ENCODE measurements at places on chromosomes 1 and 21.

DNA sequence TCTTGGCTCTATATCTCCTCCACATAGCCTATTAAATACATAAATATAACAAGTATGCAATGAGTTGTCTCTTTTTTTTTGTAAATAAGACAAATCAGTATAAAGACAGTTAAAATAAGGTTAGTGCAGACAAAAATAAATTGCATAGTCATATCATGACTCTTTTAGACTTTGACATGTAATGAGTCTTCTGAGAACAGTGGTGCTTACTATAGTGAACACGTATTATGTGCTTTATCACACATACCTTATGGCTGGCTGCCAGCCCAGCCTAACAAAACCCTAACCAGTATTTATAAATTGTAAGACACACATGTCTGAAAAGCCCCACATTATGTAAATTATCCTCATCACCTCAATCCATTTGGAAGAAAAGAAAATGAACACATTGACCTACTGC, 29.1 kb upstream of the F13B start:
- DNase-seq: no peak

DNA sequence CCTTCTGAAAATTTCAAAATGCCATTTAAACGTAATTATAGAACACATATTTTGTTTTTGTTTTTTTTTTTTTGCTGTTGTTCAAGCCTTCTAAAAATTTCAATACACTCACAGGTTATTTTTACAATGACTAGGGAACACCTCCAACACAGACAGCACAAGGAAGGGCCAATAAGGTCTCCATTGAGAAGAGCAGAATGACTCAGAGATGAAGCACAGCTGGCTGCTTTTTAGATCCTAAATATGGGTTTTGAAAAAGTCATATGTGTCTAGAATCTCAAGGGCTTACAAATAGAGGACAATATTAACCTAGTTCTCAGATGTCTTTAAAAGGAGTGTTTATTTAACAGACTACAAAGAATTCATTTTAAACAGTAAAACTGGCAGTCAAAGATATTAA, 104.6 kb downstream of the NEGR1 start:
- no peak for DNase-seq

DNA sequence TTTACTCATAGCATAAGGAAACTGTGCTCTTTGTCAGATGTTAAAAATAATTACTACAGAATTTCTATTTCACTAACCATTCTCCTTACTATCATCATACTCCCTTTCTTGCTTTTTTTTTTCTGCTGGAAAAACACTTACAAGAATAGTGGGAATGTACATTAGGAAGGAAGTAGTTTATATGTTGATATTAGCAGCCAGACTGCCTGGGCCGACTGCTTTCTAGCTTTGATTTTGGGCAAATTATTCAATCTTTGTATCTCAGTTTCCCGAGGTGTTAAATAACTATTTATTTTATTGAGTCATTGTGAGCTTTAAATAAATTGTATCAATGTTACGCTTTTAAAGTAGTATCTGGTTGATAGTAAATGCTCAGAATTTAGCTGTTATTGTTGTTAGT, 122.4 kb downstream of the USP25 start:
- DNase-seq: no peak

GRCh38 chr1:13930151-13930550, 230.2 kb downstream of the PRDM2 start:
- no peak for DNase-seq

- DNase-seq: no peak
Measured at GRCh38 chr21:14632359-14632758, 86.2 kb upstream of the SAMSN1 start.

DNA sequence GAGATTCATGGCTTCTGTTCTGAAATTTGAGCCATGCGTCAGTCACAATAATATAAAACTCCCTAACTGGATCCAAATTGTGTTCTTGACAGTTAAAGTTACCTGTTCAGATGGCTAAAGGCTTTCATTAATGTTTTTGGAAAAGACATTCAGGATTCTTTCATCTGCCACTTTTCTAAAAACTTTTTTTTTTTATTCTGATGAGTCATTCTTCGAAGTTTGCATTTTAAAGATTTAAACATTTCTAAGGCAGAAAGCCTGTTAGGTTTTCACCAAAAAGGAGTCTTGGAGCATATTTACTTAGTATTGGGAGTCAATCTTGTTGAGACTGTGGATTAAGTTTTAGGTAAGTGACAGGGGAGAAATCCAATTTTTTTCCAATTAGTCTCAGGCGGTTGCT, 18.9 kb upstream of the SDC3 start:
- DNase-seq: no peak

- no peak for DNase-seq
Measured at GRCh38 chr1:154406572-154406879, 1.4 kb downstream of the IL6R start.

- DNase-seq: no peak
Measured at GRCh38 chr1:238241607-238242006, 350.9 kb upstream of the ZP4 start.

GRCh38 chr1:36093929-36094328, 5.2 kb downstream of the ADPRS start:
- no peak for DNase-seq

GRCh38 chr1:193592317-193592716, 405.9 kb upstream of the B3GALT2 start:
- no peak for DNase-seq

DNA sequence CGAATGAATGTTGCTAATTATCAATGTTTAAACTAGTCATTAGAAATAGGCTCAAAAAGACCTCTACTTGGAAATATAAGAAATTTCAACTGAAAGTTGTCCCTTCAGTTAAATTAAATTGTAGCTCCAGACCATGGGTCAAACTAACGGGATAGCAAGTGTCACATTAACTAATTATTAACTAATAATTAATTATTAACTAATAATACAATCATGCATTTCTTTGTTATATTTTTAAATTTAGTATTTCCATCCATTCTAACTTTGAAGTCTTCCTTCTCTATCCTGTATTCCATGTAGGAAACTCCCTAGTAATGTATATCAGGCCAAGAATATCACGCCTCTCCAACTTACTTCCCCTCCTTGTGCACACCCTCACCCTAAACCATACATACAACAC, 43.4 kb upstream of the HOOK1 start:
- DNase-seq: no peak

GRCh38 chr1:29525941-29526340, 289.6 kb downstream of the PTPRU start:
- no peak for DNase-seq

- no peak for DNase-seq
Measured at GRCh38 chr1:7659514-7659913, 111.6 kb upstream of the VAMP3 start.

DNA sequence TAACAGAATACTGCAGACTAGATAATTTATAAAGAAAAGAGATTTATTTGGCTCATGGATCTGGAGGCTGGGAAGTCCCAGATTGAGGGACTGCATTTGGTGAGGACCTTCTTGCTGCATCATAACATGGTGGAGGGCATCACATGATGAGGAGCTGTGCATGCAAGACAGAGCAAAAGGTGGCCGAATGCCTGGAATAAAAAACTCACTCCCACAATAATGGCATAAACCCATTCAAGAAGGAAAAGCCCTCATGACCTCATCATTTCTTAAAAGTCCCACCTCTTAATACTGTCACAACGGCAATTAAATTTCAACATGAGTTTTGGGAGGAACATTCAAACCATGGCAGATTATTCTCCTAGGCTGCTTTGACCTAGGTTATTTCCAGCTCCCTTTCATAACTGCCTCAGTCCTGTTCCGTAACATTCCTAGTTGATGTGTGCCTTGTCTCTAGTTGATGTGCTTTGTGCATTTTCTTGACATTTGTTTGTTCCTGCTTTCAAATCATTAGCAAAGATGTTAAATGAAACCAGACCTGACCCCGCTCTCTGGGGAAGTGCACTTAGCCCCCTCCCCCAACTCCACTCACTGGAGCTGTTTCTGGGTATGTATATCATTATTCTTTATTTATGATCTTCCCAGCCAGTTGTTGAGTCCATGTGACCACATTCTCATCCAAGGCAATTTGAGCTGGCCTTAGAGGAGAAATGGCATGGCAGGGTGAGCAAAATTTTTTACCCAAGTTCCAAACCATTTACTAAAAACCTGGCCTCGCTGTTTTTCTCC, 148.5 kb downstream of the GDAP2 start:
- DNase-seq: no peak

GRCh38 chr1:59412718-59413326, 115.9 kb downstream of the FGGY start:
- no peak for DNase-seq

DNA sequence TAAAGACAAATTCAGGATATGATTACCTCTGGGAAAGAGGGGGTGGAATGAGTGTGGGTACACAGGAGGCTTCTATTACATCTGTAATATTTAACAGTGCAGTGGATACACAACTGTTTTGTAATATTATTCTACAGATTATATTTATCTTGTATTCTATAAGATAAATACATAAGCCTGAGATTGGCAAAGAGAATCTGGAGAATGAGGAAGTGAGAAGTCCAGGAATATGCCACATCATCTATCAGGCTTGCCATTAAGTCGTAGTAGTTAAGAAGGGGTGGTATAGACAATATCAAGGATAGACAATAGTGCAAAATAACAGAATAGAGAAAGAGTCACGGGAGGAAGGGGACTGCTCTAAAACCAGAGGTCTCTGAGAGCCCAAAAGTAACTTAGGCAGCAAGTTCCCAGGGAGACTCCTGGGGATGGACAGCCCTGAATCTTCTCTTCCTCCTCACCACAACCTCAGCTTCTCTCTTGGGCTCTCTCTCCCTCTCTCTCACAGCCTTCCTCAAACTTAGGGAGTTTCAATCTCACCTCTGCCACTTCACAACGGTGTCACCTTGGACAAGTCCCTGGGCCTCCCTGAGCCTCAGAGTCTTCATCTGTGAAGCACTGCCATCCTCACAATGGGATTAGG, 14.0 kb upstream of the PTAFR start:
- DNase-seq: no peak

- peak; percentile 13 for DNase-seq
Measured at GRCh38 chr1:234842726-234843641, 233.0 kb upstream of the IRF2BP2 start.

DNA sequence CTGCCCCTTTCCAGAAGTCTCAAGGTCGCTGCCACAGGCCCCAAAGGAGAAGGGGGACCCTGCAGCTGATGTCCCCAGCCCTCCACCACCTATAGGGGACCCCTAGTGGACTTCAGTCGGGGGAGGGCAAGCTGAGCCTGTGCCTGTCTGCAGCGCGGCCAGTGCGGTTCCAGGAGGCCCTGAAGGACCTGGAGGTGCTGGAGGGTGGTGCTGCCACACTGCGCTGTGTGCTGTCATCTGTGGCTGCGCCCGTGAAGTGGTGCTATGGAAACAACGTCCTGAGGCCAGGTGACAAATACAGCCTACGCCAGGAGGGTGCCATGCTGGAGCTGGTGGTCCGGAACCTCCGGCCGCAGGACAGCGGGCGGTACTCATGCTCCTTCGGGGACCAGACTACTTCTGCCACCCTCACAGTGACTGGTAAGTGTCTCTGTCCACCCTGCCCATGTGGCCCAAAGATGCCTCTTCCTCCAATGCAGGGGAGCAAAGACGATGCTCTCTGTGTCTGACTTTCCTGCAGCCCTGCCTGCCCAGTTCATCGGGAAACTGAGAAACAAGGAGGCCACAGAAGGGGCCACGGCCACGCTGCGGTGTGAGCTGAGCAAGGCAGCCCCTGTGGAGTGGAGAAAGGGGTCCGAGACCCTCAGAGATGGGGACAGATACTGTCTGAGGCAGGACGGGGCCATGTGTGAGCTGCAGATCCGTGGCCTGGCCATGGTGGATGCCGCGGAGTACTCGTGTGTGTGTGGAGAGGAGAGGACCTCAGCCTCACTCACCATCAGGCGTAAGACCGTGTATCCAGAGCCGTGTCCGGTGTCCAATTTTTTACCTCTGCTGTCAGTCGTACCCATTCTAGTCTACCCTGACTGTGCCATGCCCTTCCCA, 79.9 kb downstream of the OBSCN start:
- DNase-seq: no peak

DNA sequence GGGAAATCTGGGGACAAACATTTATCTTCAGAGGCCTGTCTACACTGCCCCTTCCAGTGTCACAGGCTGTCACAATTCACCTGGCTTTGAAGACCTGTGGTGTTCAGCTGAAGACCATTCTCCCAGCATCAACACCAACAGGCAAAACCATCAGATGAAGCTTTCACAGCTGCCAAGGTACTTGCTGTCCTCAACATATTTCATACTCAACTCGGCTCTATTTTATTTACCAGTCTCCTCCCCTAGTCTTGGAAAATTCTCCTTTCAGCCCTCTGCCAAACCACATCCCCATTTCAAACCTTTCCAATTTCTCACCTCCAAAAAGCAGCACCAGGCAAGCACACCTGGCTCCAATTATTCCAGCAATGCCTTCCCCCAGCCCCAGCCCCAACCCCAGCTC, 108.8 kb downstream of the TGFBR3 start:
- DNase-seq: no peak

DNA sequence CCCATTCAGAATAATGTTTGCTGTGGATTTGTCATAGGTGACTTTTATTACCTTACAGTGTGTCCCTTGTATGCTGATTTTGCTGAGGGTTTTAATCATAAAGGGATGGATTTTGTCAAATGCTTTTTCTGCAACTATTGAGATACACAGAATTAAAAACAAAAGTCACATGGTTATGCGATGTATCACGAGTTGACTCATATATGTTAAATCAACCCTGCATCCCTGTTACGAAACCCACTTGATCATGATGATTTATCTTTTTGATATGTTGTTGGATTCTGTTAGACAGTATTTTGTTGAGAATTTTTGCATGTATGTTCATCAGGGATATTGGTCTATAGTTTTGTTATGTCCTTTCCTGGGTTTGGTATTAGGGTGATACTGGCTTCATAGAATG, 10.7 kb upstream of the OR2T34 start:
- DNase-seq: no peak

DNA sequence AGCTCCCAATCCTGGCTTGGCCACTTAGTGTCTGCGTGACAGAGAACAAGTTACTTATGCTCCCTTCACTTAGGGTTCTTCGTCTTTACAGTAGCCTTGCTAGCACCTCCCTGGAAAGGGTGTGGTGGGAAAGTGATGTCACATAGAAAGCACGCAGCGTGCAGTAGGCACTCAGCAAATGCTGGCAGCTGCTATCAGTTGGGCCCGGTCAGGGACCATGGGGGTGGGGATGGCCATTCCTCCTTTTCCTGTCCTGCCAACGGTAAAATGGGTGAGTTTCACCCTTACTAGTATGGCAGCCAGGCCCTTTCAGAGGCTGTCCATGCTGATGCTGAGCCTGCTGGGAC, 6.2 kb upstream of the KCNA10 start:
- DNase-seq: no peak

GRCh38 chr1:61672376-61672775, 52.6 kb downstream of the TM2D1 start:
- no peak for DNase-seq

GRCh38 chr1:201636510-201636971, 97.6 kb downstream of the NAV1 start:
- no peak for DNase-seq

- DNase-seq: peak; percentile 44
Measured at GRCh38 chr1:165828103-165828668, 772 bp downstream of the UCK2 start.

DNA sequence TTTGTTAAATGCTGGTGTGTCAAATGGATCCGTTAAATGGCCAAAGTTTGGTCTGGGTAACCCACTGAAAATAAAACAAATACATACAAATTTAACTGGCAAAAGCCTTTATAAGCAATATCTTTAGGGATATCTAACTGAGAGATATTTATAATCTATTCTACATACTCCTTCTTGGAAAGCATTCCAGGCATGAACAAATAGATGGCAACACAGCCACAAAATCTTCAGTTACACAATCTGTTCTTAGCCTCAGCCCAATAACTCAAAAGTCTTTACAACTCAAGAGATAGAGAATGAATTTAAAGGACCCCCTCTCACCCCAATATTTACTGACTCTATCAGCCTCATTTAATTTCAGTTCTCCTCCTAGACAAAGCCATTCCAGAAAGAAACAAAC, 58.7 kb downstream of the NRDC start:
- DNase-seq: no peak
